ENCODE measurements at places on chromosomes 13 and 19. TPM values are rescaled to one million over a fixed set of nuclear protein-coding genes. Genes with fewer than 3 reads are reported as not detected.

ZNF491 gene
- polyA plus RNA-seq, result 2.9 TPM

POSTN gene
- polyA plus RNA-seq, result 6.1 TPM

PRPF31 gene
- polyA plus RNA-seq, result 62.2 TPM

CLDND2 gene
- not detected for polyA plus RNA-seq

CD70 gene
- polyA plus RNA-seq, result not detected

All from ovary (tissue), 10 donors.